ENCODE measurements at places on chromosomes 2 and 18.
A peak's percentile ranks its signal among the peaks of the same experiment; 100 is the strongest.

- DNase-seq: no peak
Measured at GRCh38 chr2:43149482-43150107, 76.8 kb downstream of the ZFP36L2 start.

DNA sequence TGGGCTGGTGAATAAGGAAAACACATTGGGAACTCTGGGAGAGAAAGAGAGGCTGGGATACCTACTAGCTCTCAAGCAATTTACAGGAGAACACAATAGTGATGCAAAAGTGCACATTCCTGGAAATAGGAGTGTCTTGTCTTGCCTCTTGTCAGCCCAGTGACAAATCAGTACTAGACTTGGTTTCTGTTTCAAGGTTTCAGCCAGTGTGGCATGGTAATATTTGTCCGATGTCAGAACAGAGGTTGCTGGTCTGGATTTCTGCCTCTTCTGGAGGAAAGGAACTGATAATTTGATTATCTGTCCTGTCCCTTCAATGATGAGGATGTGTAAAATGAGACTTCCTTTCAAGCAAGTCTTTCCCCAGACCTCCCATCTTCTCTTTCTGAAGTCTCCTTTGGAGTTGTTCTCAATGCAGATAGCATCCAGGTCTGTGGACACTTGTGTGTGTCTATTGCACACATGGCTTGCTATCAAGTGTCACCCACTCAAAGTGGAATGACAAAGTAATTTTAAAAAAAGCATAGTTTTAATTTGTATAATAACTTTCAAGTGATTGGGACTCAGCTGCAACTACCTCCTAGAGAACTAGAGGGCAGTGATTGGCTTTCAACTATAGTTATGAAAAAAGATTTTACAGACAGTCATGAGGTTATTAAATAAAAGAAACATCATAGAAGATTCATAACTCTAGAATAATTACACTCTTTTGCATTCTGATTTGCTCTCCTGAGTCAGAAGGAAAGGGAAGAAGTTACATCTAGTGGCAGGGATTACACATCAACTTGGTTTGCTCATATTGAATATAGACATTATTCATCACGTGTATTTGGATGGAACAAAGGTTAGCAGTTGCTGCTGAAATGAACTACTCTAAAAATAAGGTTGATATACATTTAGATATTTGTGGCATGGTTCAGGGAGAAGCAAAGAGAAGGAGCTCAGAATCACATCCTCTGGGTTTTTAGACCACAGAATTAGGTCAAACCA is 4.5 kb downstream of the GPR39 start:
- DNase-seq: peak; percentile 13

- no peak for DNase-seq
Measured at GRCh38 chr18:26002375-26002910, 88.0 kb downstream of the SS18 start.

GRCh38 chr2:64225491-64225890 is 81.3 kb upstream of the PELI1 start:
- DNase-seq: no peak

DNA sequence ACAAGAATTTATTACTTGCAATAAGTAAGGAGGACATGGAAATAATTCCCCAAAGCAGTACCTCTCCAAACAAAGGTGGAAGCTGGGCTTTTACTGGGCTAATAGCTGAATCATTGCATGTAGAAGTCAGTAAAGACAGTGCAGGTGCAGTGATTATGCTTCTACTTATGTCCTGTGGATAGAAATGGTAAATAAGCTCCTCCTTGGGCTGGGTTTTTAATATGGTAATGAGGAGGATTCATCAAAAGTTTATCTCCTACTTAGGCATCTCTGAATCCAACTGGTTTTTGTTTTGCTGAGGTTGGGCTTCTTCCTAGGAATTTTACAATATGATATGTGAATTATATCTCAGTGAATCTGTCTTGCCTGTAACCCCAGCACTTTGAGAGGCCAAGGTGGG is 297.4 kb upstream of the MC4R start:
- DNase-seq: no peak

GRCh38 chr2:189297446-189297845 is 117.9 kb upstream of the COL5A2 start:
- no peak for DNase-seq

DNA sequence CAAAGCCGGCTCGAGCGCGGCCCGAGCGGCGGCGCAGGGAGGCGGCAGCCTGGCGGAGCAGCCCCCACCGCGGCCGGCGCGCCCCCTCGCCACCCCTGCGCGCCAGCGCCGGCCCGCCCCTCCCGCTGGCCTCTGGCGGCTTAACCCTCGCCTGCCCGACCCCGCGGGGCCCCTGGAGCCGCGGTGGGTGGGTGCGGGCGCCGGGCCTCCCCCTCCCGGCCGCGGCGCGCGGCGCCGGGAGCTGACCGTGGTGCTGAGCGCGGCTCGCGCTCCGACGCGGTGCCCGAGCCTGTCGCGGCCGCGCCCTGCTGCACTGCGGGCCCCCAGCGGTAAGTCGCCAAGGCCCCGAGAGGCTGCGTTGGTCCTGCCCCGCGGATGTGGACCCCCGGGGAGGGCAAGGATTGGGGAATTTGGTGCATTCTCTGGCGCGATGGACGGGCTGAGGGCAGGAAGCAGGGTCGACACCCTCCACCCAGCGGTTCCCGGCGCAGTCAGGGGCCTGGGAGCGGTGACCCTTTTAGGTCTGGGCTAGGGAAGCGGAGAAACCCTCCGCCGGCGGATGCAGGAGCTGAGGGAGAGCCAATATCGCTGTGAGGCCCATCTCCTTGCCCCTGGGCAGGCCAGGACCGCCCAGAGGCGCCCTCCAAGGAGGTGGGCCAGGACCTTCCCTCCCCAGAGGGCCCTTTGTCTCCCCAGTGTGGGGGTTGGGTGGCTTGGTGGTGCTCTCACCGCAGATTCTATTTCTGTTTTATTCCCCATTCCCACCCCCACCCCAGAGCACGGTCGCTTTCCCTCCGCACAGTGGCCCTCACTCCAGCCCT is 923 bp downstream of the AMER3 start:
- no peak for DNase-seq

GRCh38 chr2:168426861-168427260 is 29.2 kb upstream of the CERS6 start:
- DNase-seq: no peak

DNA sequence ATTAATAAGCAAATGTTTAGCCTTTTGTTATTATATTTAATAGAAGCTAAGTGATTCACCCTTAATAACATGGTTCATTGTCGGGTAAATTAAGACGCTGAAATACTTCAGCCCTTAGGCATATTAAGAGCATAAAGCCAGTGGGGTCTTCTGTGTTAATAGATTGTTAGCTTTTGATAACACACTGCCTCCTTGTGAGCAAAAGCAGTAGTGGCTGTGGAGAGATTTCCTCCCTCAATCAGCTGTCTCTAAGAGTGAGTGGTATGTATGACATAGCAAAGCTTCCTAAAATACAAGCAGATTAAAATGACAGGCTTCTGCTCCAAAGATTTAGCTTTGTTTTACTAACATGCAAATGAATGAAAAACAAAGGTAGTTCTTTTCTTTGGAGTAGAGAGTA is 143.7 kb upstream of the SYT4 start:
- DNase-seq: no peak

DNA sequence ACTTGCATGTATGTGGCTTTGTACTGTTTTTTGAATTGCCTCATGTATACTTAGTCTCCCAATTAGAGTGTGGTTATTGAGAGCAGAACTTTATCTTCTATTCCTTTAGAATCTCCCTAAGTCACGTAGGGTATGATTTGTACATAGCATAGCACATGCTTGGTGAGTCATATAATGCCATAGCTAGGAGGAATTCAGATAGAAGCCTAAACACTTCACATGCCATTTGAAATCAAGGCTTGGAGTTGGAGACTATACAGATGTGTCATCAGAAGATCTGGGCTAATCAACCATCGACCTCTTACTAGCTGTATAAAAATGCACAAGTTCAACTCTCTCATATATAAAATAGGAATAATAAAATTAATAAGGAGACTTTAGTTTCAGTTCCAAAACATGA is 222.6 kb upstream of the ST6GAL2 start:
- no peak for DNase-seq

DNA sequence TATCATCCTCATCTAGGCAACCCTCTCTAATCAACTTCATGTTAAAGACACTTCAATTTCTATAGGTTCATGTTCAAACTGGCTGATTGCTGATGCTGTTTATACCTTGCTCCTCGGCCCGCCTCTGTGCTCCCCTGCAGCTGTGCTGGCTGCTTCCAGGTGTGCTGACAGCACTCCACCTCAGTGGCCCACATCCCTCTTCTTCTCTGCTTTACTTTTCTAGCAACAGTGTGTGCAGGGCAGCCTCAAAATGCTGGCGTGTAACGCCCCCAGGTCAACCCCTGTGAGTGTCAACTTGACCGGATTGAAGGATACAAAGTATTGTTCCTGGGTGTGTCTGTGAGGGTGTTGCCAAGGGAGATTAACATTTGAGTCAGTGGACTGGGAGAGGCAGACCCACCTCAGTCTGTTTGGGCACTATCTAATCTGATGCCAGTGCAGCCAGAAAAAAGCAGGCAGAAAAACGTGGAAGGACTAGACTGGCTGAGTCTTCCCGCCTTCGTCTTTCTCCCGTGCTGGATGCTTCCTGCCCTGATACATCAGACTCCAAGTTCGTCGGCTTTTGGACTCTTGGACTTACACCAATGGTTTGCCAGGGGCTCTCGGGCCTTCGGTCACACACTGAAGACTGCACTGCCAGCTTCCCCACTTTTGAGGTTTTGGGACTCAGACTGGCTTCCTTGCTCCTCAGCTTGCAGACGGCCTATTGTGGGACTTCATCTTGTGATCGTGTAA is 94.7 kb downstream of the COL6A3 start:
- no peak for DNase-seq

GRCh38 chr2:202135091-202135874 is 62.2 kb downstream of the KIAA2012 start:
- no peak for DNase-seq

DNA sequence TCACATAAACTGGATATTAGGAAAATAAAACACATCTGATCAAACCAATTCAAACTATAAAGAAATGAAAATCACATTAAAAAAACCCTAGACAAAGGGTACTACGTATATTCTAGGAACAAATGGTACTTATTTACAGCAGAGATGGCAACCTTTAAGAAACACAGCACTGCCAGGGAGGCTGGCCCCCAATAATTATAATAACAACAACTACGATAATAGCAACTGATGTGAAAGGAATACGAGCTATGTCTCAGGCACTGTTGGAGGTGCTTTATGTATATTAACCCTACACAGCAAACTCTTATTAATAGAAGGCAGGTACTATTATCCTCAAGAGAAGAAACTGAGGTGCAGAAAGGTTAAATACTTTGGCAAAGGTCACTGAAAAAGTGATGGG is 193.9 kb downstream of the NBAS start:
- DNase-seq: no peak

GRCh38 chr18:35634323-35634722 is 52.8 kb downstream of the GALNT1 start:
- no peak for DNase-seq

- DNase-seq: no peak
Measured at GRCh38 chr2:56892382-56892781, 708.6 kb downstream of the CCDC85A start.

- DNase-seq: no peak
Measured at GRCh38 chr2:212842544-212843185, 304.1 kb upstream of the ERBB4 start.

- peak; percentile 100 for DNase-seq
Measured at GRCh38 chr2:27798948-27799645, 27.6 kb downstream of the MRPL33 start.

GRCh38 chr18:55189972-55190371 is 230.7 kb upstream of the CCDC68 start:
- DNase-seq: no peak

DNA sequence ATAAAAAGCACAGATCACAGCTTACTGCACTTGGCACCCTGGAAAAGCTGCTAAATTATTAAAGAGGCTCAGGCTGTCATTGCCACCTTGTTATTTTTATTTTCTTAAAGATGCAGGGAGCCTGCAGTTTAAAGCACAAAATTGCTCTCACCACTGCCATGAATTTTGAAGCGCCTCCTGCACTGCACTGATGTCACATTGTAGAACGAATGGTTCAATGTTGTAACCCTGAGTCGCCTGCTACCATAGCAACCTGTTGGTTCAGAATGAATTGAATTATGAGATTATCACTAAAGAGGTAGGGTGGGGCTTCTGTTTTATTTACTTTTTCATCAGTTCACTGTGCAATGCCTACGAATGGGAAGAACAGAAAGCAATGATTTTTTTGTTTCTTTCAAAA is 16.5 kb downstream of the SCG2 start:
- DNase-seq: no peak

- DNase-seq: no peak
Measured at GRCh38 chr18:5582076-5582475, 38.3 kb upstream of the EPB41L3 start.

DNA sequence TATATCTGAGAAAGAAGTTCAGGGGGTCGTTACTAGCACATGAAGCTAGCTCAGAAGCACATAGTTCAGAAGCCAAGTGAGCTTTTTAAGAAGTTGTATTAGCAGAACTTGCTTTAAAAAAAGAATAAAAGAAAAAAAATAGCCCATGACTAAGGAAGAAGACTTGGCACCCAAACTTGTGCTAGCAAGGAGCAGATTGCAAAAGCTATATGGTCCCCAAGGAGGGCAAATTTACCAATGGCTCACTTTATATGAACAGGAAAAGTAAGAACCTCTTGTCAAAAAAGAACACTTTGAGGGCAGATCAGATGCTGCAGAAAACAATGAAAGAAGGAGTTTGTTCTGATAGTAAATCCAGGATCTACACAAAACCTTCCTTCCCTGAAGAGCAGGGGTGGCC is 486.5 kb upstream of the ACVR2A start:
- no peak for DNase-seq

- no peak for DNase-seq
Measured at GRCh38 chr18:3985664-3986063, 469.4 kb downstream of the DLGAP1 start.

- no peak for DNase-seq
Measured at GRCh38 chr18:42112657-42113420, 157.8 kb downstream of the PIK3C3 start.

DNA sequence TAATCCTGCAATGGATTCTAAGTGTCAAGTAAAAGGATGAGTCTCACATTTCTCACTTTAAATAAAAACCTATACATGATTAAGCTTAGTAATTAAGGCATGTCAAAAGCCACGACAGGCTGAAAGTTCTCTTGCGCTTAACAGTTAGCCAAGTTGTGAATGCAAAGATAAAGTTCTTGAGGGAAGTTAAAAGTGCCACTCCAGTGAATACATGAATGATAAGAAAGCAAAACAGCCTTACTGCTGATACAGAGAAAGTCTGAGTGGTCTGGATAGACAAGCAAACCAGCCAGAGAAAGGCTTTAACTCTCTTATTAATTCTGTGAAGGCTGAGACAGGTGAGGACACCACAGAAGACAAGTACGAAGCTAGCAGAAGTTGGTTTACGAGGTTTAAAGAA is 12.7 kb downstream of the THOC1 start:
- no peak for DNase-seq

Measured in SW 1271 (cell line).